ENCODE measurements at places on chromosomes 6 and 20. TPM values are rescaled to one million over a fixed set of nuclear protein-coding genes. Genes with fewer than 3 reads are reported as not detected.

Gene TMC2
- not detected for total RNA-seq

Gene GABRR1
- total RNA-seq = not detected

Gene GDAP1L1
- not detected for total RNA-seq

Gene SMLR1
- not detected for total RNA-seq

Gene CRISP3
- not detected for total RNA-seq

Gene REM1
- not detected for total RNA-seq

Gene MCCD1
- not detected for total RNA-seq

Gene HAO1
- total RNA-seq = not detected

Gene CRISP2
- not detected for total RNA-seq

Gene SIRPG
- not detected for total RNA-seq

Gene HLA-DMB
- not detected for total RNA-seq

Gene PLA2G7
- total RNA-seq = not detected

Gene HCK
- not detected for total RNA-seq

Gene KCNQ2
- total RNA-seq = not detected

Gene SUMO4
- 1.00 TPM for total RNA-seq

Gene PFDN4
- total RNA-seq = 164 TPM

Gene COL9A3
- total RNA-seq = 0.11 TPM

Gene VGLL2
- not detected for total RNA-seq

Gene SPATA2
- 1.2 TPM for total RNA-seq

Gene LGSN
- not detected for total RNA-seq

Gene C6orf163
- total RNA-seq = 2.1 TPM

Gene C20orf202
- total RNA-seq = 0.12 TPM

Gene LCA5
- total RNA-seq = 6.7 TPM

Gene ZNF334
- total RNA-seq = 4.8 TPM

Gene HMGN3
- total RNA-seq = 42.2 TPM

Gene RAB44
- total RNA-seq = not detected

Gene ZNF831
- total RNA-seq = not detected

Gene JPH2
- total RNA-seq = 3.0 TPM

Gene SEMG1
- not detected for total RNA-seq

Gene ARG1
- total RNA-seq = not detected

Gene BPIFB2
- not detected for total RNA-seq

Gene RRAGD
- 2.3 TPM for total RNA-seq

Gene KCNQ5
- 1.00 TPM for total RNA-seq

Gene TRIM31
- total RNA-seq = not detected

Gene ARHGAP18
- 45.6 TPM for total RNA-seq

Gene IL17F
- not detected for total RNA-seq

Gene FLRT3
- 5.6 TPM for total RNA-seq

Gene OSTM1
- total RNA-seq = 56.1 TPM

Gene JARID2
- 9.5 TPM for total RNA-seq

Gene CD93
- 1.00 TPM for total RNA-seq

Gene PNPLA1
- not detected for total RNA-seq

Gene DPPA5
- total RNA-seq = not detected

Gene THBD
- total RNA-seq = 18.5 TPM

Gene FERMT1
- 5.2 TPM for total RNA-seq

Gene FRK
- total RNA-seq = 0.33 TPM

Gene OGFR
- total RNA-seq = 51.5 TPM

Gene CEP162
- total RNA-seq = 11.0 TPM

Gene CABLES2
- 2.8 TPM for total RNA-seq

Gene BACH2
- total RNA-seq = 0.55 TPM

Gene CCR6
- total RNA-seq = not detected

Gene HLA-A
- total RNA-seq = 369 TPM

Gene OR2H1
- not detected for total RNA-seq

Gene MUC21
- not detected for total RNA-seq
